ENCODE measurements at places on chromosomes 12 and 14.

- no peak for DNase-seq
Measured at GRCh38 chr14:101723061-101723595, 38.4 kb upstream of the PPP2R5C start.

DNA sequence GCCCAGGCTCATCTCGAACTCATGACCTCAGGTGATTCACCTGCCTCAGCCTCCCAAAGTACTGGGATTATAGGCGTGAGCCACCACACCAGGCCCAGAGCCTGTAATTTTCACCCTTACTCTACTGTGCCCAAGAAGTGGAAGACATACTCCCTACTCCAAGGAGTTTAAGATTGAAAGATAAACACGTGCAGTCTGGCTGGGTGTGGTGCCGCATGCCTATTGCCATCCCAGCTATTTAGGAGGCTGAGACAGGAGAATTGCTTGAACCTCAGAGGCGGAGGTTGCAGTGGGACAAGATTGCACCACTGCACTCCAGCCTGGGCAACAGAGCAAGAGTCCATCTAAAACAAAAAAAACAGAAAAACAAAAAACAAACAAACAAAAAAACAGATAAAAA is 90.0 kb downstream of the NINJ2 start:
- DNase-seq, result no peak

DNA sequence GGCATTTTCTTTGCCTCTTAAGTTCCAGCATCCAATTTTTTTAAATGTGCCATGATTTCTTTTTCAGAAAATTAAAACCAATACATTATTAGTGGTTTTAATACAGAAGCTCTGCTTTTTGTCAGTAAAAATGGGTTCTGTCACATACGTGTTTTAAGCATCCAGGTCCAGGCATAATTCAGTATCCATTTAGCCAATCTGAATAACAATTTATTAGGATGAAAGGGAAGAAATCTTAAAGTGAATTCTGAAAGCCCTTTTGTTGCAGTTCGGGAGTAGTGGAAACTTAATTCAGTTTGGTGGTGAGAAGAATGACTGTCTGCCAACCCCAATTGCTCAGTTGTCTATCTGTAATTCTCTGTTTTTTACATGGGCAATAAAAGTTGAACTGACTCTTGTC is 7.2 kb downstream of the XPOT start:
- no peak for DNase-seq

DNA sequence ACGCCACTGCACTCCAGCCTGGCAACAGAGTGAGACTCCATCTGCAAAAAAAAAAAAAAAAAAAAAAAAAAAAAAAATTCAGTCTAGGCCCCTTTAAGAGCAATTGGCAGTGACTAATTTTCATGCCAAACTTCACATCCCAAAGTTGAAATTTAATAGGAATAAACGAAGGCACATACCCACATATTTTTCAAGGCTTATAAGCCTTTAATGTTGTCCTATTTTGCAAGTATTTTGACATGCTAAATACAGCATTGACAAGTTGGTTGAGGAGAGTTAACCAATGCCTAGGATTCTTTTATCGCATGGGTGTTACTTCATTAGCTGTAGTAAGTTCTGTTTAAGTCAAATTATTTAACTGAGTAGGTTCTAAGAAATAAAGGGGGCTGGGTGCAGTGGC is 23.5 kb upstream of the HIP1R start:
- no peak for DNase-seq

DNA sequence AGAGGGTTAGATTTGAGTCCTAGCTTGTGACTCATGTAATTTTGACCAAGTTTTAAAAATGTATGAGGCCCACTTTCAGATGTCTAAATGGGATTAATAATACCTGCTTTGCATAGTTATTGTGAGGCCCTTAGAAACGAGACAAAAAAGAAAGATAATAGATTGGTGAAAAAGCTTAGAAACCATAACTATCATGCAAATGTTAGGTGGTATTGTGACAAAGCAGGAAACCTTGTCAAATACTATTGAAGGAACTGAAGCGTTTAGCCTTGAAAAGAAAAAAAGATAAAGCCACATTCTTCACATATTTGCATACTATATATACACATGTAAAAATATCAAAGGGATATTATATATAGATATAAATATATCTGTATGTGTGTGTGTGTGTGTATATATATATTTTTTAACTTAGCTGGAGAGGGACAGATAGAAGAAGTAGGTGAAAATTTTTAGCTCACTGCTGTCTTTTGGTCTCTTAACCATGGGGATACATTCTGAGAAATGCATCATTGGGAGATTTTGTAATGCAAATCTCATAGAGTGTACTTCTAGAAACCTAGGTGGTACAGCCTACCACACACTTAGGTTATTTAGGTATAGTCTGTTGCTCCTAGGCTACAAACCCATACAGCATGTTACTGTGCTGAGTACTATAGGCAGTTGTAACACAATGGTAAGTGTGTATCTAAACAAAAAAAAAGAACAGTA is 270.3 kb downstream of the CCDC91 start:
- DNase-seq, result no peak

- DNase-seq, result no peak
Measured at GRCh38 chr12:122080149-122081082, 1.9 kb downstream of the MLXIP start.

- no peak for DNase-seq
Measured at GRCh38 chr12:20109676-20110075, 258.7 kb upstream of the PDE3A start.

DNA sequence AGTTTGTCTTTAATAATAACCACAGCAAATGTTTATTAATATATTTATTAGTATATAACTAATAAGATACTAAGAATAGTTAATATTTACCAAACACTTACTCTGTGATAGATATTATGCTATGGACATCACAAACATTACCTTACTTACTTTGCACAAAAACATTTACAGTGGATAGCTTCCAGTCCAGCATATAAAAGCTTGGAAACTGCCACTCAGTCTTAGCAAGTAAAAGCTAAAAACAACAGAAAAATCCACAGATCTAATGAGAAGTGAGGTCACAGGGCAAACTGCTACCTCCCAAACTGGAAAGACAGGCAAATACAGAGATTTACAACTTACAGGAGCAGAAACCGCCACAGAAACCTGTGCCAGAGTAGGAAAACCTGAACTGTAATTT is 99.8 kb downstream of the METTL25 start:
- DNase-seq, result no peak

- DNase-seq, result peak; percentile 18
Measured at GRCh38 chr12:13390381-13390861, 193.9 kb downstream of the EMP1 start.

All from NCI-H187 (cell line).